ENCODE measurements at places on chromosomes 16 and 17.

DNA sequence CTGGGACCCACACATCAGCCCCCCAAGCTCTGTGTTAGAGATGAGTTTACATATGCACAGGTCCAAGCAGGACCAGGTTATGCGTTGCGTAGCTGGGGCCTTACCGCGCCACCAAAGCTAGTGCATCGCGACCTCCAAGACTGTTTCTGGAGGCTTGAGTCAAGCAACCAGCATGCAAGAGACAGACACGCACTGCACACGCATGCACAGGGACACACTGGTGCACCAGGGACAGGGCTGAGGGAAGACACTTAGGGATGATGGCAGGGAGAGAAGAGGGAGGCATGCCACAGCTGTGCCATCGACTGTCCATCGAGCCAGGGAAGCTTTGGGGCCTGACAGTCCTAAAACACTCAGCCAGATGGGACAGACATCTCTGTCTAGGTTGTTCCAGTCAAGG lies 72.8 kb downstream of the MYH11 start:
- no peak for DNase-seq

DNA sequence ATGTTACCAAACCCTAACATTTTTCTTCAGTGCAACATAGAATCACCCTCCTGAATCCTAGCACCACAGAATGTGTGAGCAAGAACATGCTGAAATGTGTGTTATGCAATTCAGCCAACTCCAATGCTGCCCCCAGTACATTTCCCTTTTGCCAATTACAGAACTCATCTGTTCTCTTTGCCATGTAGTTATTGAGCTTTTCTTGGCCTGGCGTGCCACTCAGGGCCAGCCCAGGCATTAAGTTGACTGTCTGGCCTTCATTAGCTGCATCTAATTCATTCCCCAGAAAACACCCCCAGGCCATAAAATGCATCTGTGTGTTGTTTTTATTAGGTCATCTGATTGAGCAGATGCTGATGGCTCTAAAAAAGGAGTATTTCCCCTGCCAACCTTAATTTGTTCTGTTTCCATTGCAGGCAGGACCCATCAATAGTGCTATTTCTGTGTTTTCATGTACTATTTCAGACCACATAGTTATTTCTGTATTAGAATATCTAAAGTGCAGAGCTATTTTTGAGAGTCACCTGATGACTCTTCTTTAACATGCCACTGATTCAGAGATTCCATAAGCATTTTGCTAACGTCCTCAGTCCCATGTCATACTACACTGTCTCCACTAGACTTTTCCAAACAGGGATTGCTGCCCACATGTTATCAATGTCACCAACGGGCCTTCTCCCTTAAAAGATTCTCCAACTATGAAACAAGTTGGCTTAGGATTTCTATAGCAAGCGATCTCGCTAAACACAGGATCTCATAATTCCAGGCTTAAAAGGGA lies 969.7 kb downstream of the CDH11 start:
- no peak for DNase-seq

- DNase-seq: no peak
Observed at GRCh38 chr17:27811961-27812360, 11.6 kb upstream of the NOS2 start.

DNA sequence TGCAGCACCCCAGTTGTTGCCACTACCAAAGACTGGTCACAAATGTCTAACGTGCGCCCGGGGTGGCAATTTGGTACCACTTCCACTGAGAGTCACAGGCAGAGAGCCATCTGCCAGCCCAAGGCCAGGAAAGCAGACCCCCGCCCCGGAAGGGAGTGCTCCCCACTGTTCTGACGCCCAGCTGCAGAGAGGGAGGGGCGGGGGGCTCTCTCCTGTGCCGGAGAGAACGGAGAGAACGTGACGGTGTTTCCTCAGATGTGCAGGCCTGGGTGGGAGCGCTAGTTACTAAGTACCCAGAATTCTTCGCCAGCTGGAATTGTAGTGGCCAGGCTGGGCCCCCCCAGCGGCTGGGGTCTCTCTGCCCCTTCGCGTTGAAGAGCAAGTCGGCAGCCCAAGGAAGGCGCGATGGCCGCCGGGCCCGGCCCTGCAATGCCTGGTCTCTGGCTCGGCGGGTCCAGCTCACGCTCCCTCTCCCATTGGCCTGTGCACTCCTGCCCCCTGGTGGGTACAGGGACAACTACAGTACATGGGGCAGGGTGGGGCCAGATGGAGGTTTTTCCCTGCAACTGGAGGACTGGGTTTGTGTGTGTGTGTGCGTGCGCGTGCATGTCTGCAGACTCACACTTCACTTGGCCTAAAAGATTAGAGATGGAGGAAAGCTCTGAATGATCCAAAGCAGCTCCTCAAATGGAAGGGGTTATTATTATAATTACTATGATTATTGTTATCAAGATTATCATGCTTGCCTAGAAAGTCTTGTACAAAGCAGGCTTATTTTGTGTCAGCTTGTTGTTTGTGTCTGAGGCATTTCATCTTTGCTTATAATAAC lies 107.1 kb downstream of the AMFR start:
- DNase-seq: no peak

GRCh38 chr16:58046054-58046881 lies 20.7 kb downstream of the MMP15 start:
- DNase-seq: no peak

- DNase-seq: peak; percentile 18
Observed at GRCh38 chr17:77887464-77888241, 70.8 kb upstream of the TNRC6C start.

GRCh38 chr16:87457709-87458423 lies 35.0 kb downstream of the ZCCHC14 start:
- DNase-seq: no peak

DNA sequence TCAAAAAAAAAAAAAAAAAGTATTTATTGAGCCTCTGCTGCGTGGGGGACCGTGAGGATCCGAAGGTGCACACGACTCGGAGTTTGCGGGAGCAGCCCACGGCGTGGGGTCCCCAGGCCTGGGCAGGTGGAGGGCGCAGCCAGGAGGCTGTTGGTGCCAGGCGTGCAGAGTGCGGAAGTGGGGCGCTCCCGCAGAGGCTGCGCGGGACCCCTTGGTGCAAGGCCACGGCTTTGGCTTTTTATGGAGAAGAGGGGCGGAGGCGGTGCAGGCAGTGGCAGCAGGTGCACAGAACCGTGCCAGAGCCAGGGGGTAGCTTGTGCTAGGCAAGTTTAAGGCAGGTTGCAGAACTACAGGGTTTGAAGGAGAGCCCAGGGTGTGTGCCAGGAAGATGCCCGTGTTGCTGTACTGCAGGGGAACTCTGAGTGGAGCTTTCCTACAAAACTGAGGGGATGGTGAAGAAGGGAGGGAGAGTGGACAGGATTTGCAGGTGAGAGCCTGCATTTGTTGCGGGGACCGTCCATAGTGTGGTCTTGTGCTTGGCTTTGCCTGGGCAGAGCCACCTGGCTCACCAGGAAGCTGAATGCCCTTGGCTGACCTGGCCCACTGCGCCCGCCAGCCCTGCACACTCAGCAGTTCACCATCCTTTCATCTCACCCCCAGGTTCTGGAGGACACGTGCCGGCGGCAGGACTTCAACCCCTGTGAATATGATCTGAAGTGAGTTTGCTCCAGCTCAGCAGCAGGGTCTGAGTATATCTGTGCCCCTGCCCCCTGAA lies 1.3 kb downstream of the ASPSCR1 start:
- DNase-seq: no peak

DNA sequence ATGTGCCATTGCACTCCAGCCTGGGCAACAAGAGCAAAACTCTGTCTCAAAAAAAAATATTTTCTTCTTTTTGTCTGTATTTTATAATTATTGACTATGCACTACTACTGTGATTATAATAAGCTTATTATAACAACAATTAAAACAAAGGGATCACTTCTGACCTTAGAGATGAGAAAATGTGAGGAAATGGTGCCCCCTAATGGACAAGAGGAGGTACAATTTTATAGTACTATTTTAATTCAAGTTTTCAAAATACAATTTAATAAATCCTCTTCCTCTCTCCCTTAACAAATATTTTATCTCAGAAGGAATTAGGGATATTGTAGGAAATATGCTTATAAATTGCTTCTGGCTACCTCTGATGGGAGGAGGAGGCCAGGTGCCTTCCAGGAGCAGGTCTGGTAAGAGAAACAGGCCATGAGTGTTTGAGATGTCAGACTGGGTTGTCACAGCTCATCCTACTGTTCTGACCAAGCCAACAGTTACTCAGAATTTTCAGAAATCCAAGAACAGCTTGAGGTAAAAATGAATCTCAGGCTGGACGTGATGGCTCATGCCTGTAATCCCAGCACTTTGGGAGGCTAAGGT lies 14.0 kb downstream of the VPS53 start:
- DNase-seq: peak; percentile 5

DNA sequence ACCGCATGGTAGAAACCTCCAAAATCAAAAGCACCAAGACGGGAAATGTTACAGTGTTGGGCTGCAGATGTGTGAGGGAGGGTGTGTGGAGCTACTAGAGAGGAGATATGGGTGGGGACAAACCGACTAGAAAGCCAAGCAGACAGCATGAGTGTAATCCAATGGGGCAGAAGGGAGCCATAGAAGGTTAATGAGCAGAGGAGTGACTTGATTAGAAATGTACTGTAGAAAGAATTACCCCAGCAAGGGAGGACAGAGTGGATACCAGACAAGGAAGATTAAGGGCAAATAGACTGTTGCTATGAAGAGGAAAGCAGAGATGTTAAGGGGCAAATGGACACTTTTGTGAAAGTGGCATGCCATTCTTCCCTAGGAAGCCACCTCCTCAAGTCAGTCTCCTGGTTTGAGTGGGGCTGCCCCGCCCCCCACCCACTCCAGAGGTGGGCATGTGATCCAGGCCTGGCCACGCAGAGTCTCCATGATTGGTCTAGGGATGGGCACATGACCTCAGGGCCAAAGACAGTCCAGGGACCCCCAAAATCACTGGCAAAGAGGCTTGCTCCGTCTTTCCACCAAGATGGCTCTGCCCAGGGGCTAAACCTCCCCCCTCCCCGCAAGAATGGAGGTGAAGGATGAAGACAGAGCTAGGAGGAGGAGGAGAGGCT lies 4.3 kb downstream of the COTL1 start:
- no peak for DNase-seq

DNA sequence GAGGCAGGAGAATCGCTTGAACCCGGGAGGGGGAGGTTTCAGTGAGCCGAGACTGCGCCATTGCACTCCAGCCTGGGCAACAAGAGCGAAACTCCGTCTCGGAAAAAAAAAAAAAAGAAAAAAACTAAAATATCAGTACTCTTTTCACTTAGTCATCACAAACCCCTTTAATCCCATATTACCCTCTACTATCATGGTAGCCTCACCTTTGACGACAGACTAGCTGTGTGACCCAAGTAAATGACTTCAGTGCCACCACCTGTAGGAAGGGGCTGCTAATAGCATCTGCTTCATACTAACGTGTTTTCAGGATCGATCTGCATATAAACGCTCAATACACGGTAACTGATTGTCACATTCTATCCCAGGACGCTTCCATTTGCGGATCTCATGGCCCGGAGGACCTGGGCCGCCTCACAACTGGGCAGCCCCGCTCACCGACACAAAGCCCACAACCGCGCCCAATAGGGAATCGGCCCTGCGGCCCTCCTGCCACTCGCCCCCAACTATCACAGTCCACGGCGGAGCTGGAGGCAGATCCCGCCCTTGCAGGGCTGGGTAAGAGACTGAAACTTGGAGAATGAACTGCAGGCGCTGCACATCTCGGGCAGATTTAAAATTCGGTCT lies 1.1 kb upstream of the ZNF263 start:
- DNase-seq: peak; percentile 62

DNA sequence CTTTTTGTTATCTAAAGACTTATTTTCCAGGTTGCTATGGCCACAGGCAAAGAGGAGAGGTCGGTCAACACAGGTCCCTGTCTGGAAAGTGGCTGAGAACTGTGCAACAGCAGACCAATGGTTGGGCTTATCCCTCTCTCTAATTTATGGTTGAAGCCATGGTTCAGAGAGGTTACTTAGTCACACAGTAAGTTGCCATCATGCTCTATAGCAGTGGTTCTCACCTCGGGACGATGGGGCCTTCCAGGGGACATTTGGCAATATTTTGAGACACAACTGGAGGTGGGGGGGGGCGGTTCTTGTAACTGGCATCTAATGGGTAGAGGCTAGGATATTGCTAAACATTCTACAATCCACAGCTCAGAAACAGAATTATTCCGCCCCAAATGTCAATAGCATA lies 842 bp upstream of the LDAF1 start:
- DNase-seq: no peak

DNA sequence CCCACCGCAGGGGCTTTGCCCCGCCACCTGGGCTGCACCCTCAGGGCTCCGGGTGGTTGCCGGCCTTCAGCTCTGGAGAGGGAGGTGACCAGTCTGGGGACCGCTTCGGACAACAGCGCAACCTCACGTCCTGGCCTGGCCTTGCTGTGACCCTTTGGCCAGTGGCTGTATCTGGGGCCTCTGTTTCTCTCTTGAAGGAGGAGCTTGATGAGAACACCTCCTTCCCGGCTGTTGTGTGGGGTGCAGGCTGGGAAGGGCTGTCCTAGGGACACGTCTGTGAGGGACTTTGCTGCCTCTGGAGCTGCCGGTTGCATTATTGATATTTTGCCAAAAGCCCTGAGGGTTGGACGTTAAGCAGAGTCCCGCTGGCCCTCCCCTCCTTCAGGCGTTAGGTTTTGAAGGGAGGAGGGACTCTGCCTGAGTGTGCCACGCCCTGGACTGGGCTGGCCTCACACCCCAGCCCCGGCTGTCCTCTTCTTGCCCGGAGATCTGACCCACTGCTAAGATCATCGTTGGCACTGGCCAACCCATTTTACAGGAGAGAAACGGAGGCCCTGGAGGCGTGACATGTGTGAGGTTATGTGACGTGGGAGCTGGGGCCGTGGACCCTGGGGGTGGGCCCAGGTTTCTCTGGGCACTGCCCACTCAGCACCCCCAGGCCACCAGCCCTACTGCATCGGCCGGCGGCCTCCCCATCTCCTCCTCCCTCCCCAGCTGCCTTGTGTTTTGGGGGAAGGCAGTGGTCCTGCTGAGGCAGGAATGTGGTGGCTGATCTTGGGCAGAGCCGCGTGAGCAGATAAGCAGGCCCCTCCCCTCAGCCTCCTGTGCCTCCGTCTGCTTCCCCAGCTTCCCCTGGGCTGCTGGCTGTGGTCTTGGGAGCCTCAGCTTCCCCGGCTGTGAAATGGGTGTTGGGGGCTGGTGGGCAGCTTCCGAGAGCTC lies 8.5 kb downstream of the ZFPM1 start:
- DNase-seq: no peak

GRCh38 chr17:61279476-61280145 lies 120.0 kb upstream of the TBX2 start:
- DNase-seq: no peak

DNA sequence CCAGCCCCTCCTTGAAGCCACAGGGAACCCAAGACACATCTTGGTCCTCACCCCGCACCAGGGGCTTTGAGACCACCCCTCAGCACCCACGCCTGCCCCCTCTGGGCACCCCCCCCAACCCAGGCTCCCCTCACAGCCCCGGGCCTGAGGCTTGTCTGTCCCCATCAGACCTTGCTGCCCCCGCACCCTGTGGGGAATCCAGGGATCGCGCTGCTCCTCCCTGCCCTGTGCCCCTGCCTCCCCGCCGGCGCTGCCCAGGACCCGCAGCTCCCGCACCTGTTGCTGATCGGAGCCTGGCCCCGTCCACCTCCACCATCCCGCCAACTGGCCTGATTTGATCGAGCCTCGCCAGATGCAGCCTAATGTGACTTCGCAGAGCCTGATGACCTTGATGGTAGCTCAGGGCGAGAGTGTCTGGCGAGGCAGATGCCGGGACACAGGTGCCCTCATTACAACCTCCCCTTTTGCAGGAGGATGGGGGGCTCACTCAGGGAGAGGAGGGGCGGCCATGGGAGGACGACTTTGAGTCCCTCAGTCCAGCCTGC lies 29.0 kb downstream of the SLC25A10 start:
- DNase-seq: no peak

- DNase-seq: no peak
Observed at GRCh38 chr16:30892670-30893416, 1.0 kb downstream of the BCL7C start.

- no peak for DNase-seq
Observed at GRCh38 chr17:73847952-73848351, 203.7 kb upstream of the SDK2 start.

GRCh38 chr17:71699907-71700306 lies 420.9 kb upstream of the SOX9 start:
- DNase-seq: no peak

All from NCI-H2029 treated with DMSO at 0.1 percent for 48 hours (cell line).